Stimulated activated CD4-positive, alpha-beta T cell treated with anti-CD3 and anti-CD28 coated beads, Interleukin-2, amount 100 ng/mL, for 24 hours (primary cell): ENCODE measurements at places on chromosomes 3 and 15.

- DNase-seq: no peak
Measured at GRCh38 chr3:62558549-62559112, 185.3 kb upstream of the FEZF2 start.

DNA sequence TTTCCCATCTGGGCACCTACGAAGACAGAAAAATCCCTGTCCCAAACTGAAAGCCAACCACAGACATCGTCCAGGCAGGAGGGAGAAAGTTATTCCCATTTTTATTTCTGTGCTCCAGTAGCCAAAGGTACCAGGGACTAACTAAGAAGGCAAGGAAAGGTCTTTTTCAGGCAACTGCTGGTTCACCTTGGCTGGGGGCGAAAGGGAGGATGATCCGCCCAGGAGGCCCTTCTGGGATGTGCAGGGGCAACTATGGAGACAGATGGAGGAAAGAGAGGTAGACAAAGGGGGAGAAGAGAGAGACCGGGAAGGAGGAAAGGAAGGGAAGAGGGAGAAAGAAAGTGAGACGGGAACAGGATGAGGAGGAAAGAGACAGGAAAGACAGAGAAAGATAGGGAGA, 13.3 kb downstream of the WNT5A start:
- DNase-seq: no peak

GRCh38 chr3:172213200-172213599, 173.8 kb downstream of the FNDC3B start:
- peak; percentile 10 for DNase-seq

DNA sequence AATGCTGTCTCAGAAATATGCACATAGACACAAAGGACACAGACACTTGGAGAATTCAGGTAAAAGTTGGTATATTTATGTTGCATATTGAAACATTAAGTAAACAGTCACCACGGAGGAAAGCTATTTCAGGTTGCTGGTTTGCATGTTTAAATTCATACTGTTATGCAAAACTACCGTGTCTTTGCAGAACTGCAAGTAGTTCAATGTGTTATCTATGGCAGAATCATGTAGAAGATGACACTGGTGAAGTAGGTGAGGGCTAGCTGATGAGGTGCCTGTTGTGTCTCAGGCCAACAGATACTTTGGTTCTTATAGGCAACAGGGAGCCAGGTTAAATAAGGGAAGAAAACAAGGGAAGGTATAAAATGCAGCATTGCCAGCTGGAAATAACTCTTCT, 511.3 kb downstream of the DIPK2A start:
- DNase-seq: no peak
